Immature natural killer cell (primary cell): ENCODE measurements at places on chromosomes 12 and 14. TPM values are rescaled to one million over a fixed set of nuclear protein-coding genes. Genes with fewer than 3 reads are reported as not detected.

The ETFBKMT gene
- 0.21 TPM for polyA plus RNA-seq

The TBX5 gene
- polyA plus RNA-seq, result not detected

The FGF6 gene
- polyA plus RNA-seq, result not detected

The TMEM179 gene
- not detected for polyA plus RNA-seq

The IL22 gene
- polyA plus RNA-seq, result not detected

The RILPL1 gene
- not detected for polyA plus RNA-seq

The HOXC10 gene
- not detected for polyA plus RNA-seq

The NTS gene
- polyA plus RNA-seq, result not detected

The MYO1A gene
- not detected for polyA plus RNA-seq

The SLC6A13 gene
- polyA plus RNA-seq, result not detected

GRCh38 chr14:26729851-26730250, 132.0 kb upstream of the NOVA1 start:
- DNase-seq, result no peak
- H3K36me3 ChIP-seq, result no peaks in the 10 kb centered on the region
- no peaks in the 10 kb centered on the region for H3K4me1 ChIP-seq

DNA sequence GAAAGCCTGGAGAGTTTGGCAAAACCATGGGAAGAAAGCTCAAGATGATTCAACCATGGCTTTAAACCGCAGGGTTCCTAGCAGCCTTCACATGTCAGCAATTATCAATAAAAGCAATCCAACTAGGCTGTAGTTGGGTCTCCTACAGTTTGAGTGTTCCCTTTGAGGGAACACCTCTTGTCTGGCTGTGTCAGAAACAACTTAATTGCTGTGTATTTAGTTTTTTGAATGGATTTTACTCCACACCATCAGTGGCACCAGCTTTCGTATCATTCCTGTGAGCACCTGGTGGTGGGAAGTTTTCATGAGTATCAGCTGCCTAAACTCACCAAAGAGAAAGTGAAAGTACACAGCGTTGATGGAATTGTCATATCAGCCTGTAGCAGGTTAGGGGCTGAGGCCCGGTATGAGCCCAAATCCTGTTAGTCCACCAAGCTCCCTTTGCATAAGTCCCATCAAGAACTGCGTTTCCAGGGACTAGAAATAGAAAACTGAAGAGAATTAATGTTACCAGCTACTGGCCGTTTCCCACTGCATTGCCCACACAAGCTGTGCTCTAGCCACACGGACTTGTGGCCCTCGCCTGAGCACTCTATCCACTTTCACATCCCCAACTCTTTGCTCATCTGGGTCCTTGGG, 10.9 kb upstream of the IL26 start:
- H3K27ac ChIP-seq, result peak overlapping the region; percentile 90
- DNase-seq, result peak; percentile 53
- peaks cover 2% of the 10 kb centered on the region for H3K27me3 ChIP-seq
- peaks cover 37% of the 10 kb centered on the region for H3K4me1 ChIP-seq
- peak overlapping the region; percentile 90 for H3K4me3 ChIP-seq

- no peak overlapping the region for H3K27ac ChIP-seq
- H3K36me3 ChIP-seq, result peaks cover 17% of the 10 kb centered on the region
- H3K4me1 ChIP-seq, result peaks cover 83% of the 10 kb centered on the region
- peaks cover 12% of the 10 kb centered on the region for H3K27me3 ChIP-seq
- no peak for DNase-seq
These were observed 4.9 kb downstream of the DUSP6 start for GRCh38 chr12:89347325-89347829.

GRCh38 chr12:53572134-53572758, 53.9 kb downstream of the ATF7 start:
- H3K4me3 ChIP-seq, result peak overlapping the region; percentile 1
- peak overlapping the region; percentile 35 for H3K27ac ChIP-seq
- H3K36me3 ChIP-seq, result peaks cover 8% of the 10 kb centered on the region
- H3K27me3 ChIP-seq, result no peaks in the 10 kb centered on the region
- H3K4me1 ChIP-seq, result peaks cover 56% of the 10 kb centered on the region
- no peak for DNase-seq

- H3K36me3 ChIP-seq, result no peaks in the 10 kb centered on the region
- H3K27me3 ChIP-seq, result no peaks in the 10 kb centered on the region
- H3K4me1 ChIP-seq, result no peaks in the 10 kb centered on the region
These were observed 385.2 kb downstream of the ATP23 start for GRCh38 chr12:58326534-58326933.

GRCh38 chr12:92133171-92133570, 12.5 kb downstream of the BTG1 start:
- H3K27me3 ChIP-seq, result peaks cover 8% of the 10 kb centered on the region
- no peak for DNase-seq
- peak overlapping the region; percentile 81 for H3K27ac ChIP-seq
- H3K36me3 ChIP-seq, result peaks cover 3% of the 10 kb centered on the region

DNA sequence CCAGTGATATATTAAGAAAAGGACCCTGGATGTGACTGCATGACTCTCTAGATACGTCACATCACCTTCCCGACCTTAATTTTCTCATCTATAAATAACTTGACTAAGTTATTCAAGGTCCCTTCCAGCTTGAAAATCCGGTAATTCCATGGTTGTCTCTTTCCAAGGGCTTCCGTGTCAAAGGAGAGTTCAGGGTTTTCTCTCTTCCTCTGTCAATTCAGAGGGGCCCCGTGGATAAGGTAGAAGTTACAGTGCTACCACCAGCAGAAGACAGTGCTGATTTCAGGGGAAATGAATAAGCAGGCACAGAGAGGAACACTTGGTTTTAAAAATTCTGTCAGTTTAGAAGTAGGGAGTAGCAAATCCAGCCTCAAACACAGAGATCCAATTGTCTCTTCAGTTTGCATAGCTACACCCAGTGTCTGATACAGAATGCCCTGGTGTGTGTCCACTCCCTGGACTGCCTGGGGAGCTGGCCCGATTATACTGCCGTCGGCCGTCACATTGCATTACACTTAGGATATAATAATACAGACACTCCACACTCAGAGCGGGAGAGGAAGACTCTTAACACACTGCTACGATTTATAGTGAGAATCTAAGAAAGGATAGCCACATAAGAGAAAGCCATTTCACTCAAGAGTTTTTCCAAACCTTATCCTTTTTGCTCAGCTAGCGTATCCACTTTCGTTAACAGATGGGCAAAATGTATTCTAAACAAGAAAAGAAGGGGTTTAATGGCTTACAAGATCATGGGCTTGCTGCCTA, 54.7 kb upstream of the GTF2A1 start:
- no peak overlapping the region for H3K27ac ChIP-seq
- H3K27me3 ChIP-seq, result no peaks in the 10 kb centered on the region
- H3K4me3 ChIP-seq, result no peak overlapping the region
- no peaks in the 10 kb centered on the region for H3K36me3 ChIP-seq
- no peaks in the 10 kb centered on the region for H3K4me1 ChIP-seq
- no peak for DNase-seq

GRCh38 chr12:70831543-70831942, 89.0 kb downstream of the PTPRR start:
- H3K27me3 ChIP-seq, result peaks cover 4% of the 10 kb centered on the region
- H3K4me1 ChIP-seq, result no peaks in the 10 kb centered on the region
- no peak overlapping the region for H3K27ac ChIP-seq
- DNase-seq, result no peak
- H3K4me3 ChIP-seq, result no peak overlapping the region
- H3K36me3 ChIP-seq, result no peaks in the 10 kb centered on the region

GRCh38 chr14:67241411-67242167, at the start of gene PALS1:
TSS of gene PALS1 (plus strand) at chr14:67241435. CDS start at chr14:67279171, 37,736 bp downstream.
- DNase-seq, result no peak
- peaks cover 10% of the 10 kb centered on the region for H3K27me3 ChIP-seq
- H3K36me3 ChIP-seq, result no peaks in the 10 kb centered on the region
- H3K4me3 ChIP-seq, result peak within 1 kb of the TSS; percentile 75
- H3K4me1 ChIP-seq, result peaks cover 21% of the 10 kb centered on the region

GRCh38 chr12:123399255-123399617, 15.3 kb downstream of the KMT5A start:
- H3K27ac ChIP-seq, result no peak overlapping the region
- peaks cover 15% of the 10 kb centered on the region for H3K4me1 ChIP-seq
- no peak overlapping the region for H3K4me3 ChIP-seq
- H3K27me3 ChIP-seq, result peaks cover 4% of the 10 kb centered on the region
- DNase-seq, result no peak
- H3K36me3 ChIP-seq, result peaks cover 26% of the 10 kb centered on the region

- H3K36me3 ChIP-seq, result peaks cover 43% of the 10 kb centered on the region
- H3K27me3 ChIP-seq, result peaks cover 10% of the 10 kb centered on the region
- DNase-seq, result peak; percentile 85
- peak overlapping the region; percentile 93 for H3K4me3 ChIP-seq
These were observed 1.3 kb downstream of the ESYT1 start for GRCh38 chr12:56129206-56129941.

GRCh38 chr14:75832621-75833297, 149.0 kb downstream of the TGFB3 start:
- H3K27me3 ChIP-seq, result no peaks in the 10 kb centered on the region
- H3K27ac ChIP-seq, result peak overlapping the region; percentile 62
- no peak overlapping the region for H3K4me3 ChIP-seq
- DNase-seq, result no peak
- peaks cover 21% of the 10 kb centered on the region for H3K36me3 ChIP-seq

GRCh38 chr12:118874698-118875548, 106.4 kb upstream of the SRRM4 start:
- no peaks in the 10 kb centered on the region for H3K36me3 ChIP-seq
- no peak overlapping the region for H3K27ac ChIP-seq
- H3K4me1 ChIP-seq, result no peaks in the 10 kb centered on the region
- H3K4me3 ChIP-seq, result no peak overlapping the region
- peaks cover 1% of the 10 kb centered on the region for H3K27me3 ChIP-seq

GRCh38 chr14:104865081-104865630, at the start of gene CEP170B:
TSS of gene CEP170B (plus strand) at chr14:104865268. CDS start at chr14:104868451, 3,183 bp downstream.
- H3K4me3 ChIP-seq, result peak within 1 kb of the TSS; percentile 59
- DNase-seq, result no peak
- no peaks in the 10 kb centered on the region for H3K36me3 ChIP-seq
- no peak within 1 kb of the TSS for H3K27ac ChIP-seq
- H3K4me1 ChIP-seq, result no peaks in the 10 kb centered on the region
- H3K27me3 ChIP-seq, result peaks cover 7% of the 10 kb centered on the region

DNA sequence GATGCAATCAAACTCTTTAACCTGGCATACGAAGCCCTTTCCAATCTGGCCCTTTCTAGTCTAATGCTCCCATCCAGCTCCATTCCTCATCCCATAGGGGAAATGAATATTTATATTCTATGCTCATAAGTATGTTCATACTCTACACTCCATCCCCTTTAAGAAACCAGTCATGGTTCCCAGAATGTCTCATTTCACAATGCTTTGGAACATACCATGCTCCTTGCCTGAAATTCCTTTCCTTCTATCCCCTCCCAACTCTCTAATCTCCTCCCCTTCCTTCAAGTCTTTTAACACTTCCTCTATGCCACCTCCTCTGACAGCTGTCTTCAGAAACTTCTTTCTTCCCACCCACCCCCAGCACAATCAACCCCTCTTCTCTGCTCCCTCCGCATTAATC, 207.0 kb upstream of the CAND1 start:
- no peaks in the 10 kb centered on the region for H3K4me1 ChIP-seq
- no peak overlapping the region for H3K27ac ChIP-seq
- H3K36me3 ChIP-seq, result no peaks in the 10 kb centered on the region
- H3K4me3 ChIP-seq, result no peak overlapping the region
- peaks cover 5% of the 10 kb centered on the region for H3K27me3 ChIP-seq

DNA sequence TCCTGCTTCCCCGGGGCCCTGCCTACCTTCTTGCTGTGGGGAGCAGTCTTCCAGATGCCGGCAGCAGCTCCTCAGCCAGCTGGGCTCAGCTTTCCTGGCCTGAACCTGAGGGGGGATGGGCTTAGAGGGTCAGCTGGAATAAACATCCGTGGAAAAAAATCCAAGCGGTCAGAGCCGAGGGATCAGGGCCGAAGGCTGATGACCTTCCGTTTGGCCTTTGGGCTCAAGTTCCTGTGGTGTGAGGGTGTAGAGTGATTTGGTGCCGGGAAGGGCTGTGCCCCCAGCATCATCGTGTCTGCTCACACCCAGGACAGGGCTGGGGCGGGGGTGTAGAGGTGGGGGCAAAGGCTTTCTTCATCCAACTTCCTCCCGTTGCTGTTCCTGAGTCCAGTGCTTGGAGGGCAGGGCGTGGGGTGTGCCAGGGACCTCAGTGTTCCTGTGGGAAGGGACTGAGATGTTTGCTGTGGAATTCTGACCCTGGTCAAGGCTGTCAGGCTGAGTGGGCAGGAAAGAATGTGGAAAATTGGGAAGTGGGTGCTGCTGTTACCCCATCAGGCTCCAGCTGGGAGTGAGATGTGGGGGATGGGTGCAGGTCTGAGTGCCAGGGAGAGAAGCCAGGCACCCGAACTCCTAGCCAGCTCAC, 2.6 kb downstream of the SMIM41 start:
- no peak overlapping the region for H3K27ac ChIP-seq
- H3K27me3 ChIP-seq, result peaks cover 4% of the 10 kb centered on the region
- peaks cover 6% of the 10 kb centered on the region for H3K36me3 ChIP-seq
- H3K4me3 ChIP-seq, result no peak overlapping the region
- no peaks in the 10 kb centered on the region for H3K4me1 ChIP-seq

DNA sequence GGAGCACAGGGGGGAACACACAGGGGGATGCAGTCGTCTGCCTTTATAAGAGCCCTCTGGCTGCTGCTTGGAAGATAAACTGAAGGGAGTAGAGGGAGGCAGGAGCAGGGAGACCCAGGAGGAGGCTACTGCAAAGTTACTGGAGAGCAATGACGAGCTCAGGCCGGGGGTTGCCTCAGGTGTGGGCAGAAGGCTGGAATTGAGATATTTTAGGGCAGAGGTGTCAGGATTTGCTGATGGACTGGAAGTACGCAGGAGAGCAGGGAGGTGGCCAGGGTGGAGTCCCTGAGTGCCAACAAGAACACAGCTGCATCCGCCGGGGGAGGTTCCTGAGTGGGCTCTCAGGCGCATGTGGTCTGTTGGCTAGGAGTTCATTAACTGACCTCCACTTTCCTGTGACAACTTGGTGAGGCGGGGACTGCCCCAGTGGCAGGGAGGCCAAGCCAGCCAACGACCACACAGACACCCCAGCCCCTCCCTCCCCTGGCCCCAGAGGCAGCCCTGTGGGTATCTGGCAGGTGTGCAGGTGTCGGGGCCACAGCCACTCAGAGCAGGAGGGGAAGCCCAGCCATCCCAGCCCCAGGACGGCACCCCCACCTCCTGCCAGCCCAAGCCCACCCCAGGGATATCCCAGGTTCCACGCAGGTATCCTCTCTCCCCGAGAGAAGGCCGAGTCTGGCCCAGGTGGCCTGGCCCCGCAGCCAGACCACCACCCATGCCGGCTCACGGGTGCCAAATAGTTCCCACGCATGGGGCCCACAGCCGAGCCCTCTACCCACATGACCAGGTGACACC, 85.4 kb downstream of the NCOR2 start:
- peak; percentile 61 for DNase-seq
- no peak overlapping the region for H3K4me3 ChIP-seq
- peaks cover 31% of the 10 kb centered on the region for H3K36me3 ChIP-seq
- peak overlapping the region; percentile 60 for H3K27ac ChIP-seq

DNA sequence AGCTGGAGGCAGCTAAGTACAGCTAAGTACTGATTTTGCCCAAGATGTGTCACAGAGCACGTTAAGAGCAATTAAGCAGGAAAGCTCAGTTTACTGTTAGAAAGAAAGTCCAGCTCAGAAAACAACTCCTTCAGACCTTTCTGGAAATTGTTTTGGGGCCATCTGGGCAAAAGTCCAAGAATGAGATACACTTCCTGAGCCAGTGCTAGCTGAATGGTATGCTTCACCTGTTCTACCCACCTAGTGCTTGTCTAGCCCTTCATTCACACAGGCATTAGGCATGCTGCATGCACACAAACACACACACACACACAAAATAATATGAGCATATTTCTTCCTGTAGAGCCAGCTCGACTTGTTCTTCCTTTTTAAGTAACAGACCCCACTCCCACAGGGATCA, 6.6 kb upstream of the IKZF4 start:
- H3K27me3 ChIP-seq, result peaks cover 2% of the 10 kb centered on the region
- H3K4me1 ChIP-seq, result peaks cover under 1% of the 10 kb centered on the region
- H3K4me3 ChIP-seq, result no peak overlapping the region
- peaks cover 9% of the 10 kb centered on the region for H3K36me3 ChIP-seq
- no peak overlapping the region for H3K27ac ChIP-seq
